ENCODE measurements at places on chromosomes 3 and 15. TPM values are rescaled to one million over a fixed set of nuclear protein-coding genes. Genes with fewer than 3 reads are reported as not detected.
A peak's percentile ranks its signal among the peaks of the same experiment; 100 is the strongest.

The HDC gene
- 3.3 TPM for total RNA-seq

DNA sequence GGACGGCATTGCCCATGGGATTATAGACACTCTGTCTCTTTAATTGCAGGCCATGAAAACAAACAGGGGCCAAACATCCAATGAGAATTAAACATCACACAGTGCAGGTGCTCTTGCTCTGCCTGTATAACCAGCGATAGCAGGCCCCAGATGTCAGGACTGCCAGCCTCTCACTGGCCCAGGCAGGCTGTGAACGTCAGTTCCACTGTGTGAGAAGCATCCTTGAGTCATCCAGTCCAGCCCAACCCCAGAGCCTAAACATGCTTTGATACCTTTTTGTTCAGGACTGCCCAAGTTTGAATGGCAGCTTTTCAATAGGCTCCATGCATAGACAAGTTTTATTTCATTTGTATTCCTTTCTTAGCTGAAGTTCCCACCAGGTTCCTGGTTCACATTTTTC is 189.8 kb downstream of the SLCO3A1 start:
- H3K27ac ChIP-seq = no peak overlapping the region
- H3K4me1 ChIP-seq = peaks cover 12% of the 10 kb centered on the region
- DNase-seq = no peak
- H3K36me3 ChIP-seq = no peaks in the 10 kb centered on the region
- no peak overlapping the region for H3K4me3 ChIP-seq
- H3K27me3 ChIP-seq = no peaks in the 10 kb centered on the region

GRCh38 chr15:80679804-80680175 is 15.3 kb upstream of the ABHD17C start:
- no peaks in the 10 kb centered on the region for H3K36me3 ChIP-seq
- no peak overlapping the region for H3K27ac ChIP-seq
- no peak for DNase-seq
- peaks cover 6% of the 10 kb centered on the region for H3K4me1 ChIP-seq
- H3K27me3 ChIP-seq = no peaks in the 10 kb centered on the region

The RCCD1 gene
- 9.7 TPM for total RNA-seq

The SLC7A14 gene
- 1.3 TPM for total RNA-seq

- H3K27me3 ChIP-seq = no peaks in the 10 kb centered on the region
- H3K27ac ChIP-seq = no peak overlapping the region
- H3K4me3 ChIP-seq = no peak overlapping the region
- H3K4me1 ChIP-seq = no peaks in the 10 kb centered on the region
Observed at GRCh38 chr3:38554127-38554827, 58.1 kb downstream of the EXOG start.

- no peak for DNase-seq
- no peaks in the 10 kb centered on the region for H3K27me3 ChIP-seq
- H3K36me3 ChIP-seq = no peaks in the 10 kb centered on the region
- no peak overlapping the region for H3K4me3 ChIP-seq
- H3K4me1 ChIP-seq = peaks cover 69% of the 10 kb centered on the region
- no peak overlapping the region for H3K27ac ChIP-seq
Observed at GRCh38 chr15:101185770-101186169, 66.1 kb downstream of the CHSY1 start.

The SLC24A5 gene
- not detected for total RNA-seq

GRCh38 chr3:197828-198491 is 1.4 kb downstream of the CHL1 start:
- peak overlapping the region; percentile 62 for H3K27ac ChIP-seq
- peak overlapping the region; percentile 60 for H3K4me3 ChIP-seq
- no peaks in the 10 kb centered on the region for H3K36me3 ChIP-seq
- peaks cover 21% of the 10 kb centered on the region for H3K4me1 ChIP-seq
- peaks cover 57% of the 10 kb centered on the region for H3K27me3 ChIP-seq

DNA sequence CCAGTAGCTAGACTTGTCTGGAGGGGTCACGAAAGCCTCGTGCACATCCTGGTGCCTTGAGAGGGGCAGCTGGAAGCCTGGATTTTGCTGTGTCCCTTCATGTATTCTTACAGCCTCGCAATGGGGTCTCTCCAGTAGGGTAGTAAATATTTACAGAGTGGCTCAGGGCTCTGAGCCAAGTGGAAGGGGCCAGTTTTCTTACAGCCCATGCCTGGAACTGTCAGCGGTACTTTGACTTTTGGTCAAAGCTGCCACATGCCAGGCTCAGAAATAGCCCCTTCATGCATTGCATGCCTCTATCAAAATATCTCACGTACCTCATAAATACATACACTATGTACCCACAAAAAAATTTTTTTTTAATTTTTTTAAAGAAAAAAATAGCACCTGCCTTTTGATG is 119.2 kb downstream of the OSBPL10 start:
- H3K27ac ChIP-seq = no peak overlapping the region
- no peaks in the 10 kb centered on the region for H3K27me3 ChIP-seq
- no peaks in the 10 kb centered on the region for H3K4me1 ChIP-seq
- H3K4me3 ChIP-seq = no peak overlapping the region

DNA sequence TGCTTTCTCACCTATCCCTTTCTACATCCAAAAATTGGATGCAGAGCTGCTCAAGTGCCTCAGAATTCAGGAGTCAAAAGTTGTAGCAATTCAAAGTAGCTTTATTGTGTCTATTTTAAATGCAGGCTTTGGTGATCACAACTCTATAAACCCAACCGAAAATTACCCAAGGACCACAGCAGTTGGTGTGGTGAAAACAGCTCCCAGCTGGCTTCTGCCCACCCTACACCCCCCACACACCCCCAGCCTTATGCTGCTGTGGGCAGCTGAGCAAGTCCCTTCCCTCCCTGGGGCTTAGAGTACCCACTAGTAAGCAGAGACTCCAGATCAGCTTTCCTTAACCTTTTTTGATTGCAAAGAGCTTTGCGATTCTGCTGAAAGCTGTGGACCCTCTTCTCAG is 5.8 kb upstream of the HES1 start:
- no peak for DNase-seq
- no peaks in the 10 kb centered on the region for H3K36me3 ChIP-seq
- no peaks in the 10 kb centered on the region for H3K27me3 ChIP-seq
- peaks cover 40% of the 10 kb centered on the region for H3K4me1 ChIP-seq
- H3K4me3 ChIP-seq = no peak overlapping the region

GRCh38 chr3:51539291-51539941 is 897 bp downstream of the RAD54L2 start:
- peaks cover 41% of the 10 kb centered on the region for H3K4me1 ChIP-seq
- peak overlapping the region; percentile 99 for H3K4me3 ChIP-seq
- peaks cover 23% of the 10 kb centered on the region for H3K36me3 ChIP-seq
- DNase-seq = no peak
- H3K27ac ChIP-seq = peak overlapping the region; percentile 89
- H3K27me3 ChIP-seq = no peaks in the 10 kb centered on the region

The ZWILCH gene
- total RNA-seq = 2.3 TPM

DNA sequence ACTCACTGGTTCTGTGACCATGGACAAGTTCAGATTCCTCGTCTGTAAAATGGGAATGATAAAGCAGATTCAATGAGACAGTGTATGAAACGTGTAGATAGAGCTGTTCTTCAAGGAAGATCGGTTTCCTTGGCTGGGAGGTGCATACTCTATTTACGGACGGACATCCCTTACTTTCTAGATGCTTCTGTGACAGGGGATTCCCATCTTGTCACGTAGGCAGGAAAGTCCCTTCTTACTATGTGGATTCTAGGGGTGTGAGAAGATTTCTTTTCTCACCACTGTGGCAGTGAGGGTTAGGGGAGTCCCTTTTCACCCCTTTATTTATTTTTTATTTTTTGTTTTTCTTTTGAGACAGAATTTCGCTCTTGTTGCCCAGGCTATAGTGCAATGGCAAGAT is 180.9 kb upstream of the TBL1XR1 start:
- H3K4me3 ChIP-seq = no peak overlapping the region
- no peak overlapping the region for H3K27ac ChIP-seq
- H3K4me1 ChIP-seq = peaks cover 12% of the 10 kb centered on the region
- no peak for DNase-seq
- no peaks in the 10 kb centered on the region for H3K36me3 ChIP-seq
- H3K27me3 ChIP-seq = no peaks in the 10 kb centered on the region

GRCh38 chr3:125386811-125387210 is 11.7 kb upstream of the ZNF148 start:
- DNase-seq = no peak
- no peaks in the 10 kb centered on the region for H3K36me3 ChIP-seq
- H3K27ac ChIP-seq = no peak overlapping the region
- H3K4me1 ChIP-seq = no peaks in the 10 kb centered on the region
- no peaks in the 10 kb centered on the region for H3K27me3 ChIP-seq
- no peak overlapping the region for H3K4me3 ChIP-seq

The GABRG3 gene
- not detected for total RNA-seq

- no peak for DNase-seq
- H3K4me1 ChIP-seq = no peaks in the 10 kb centered on the region
- H3K4me3 ChIP-seq = no peak overlapping the region
- H3K36me3 ChIP-seq = no peaks in the 10 kb centered on the region
- no peak overlapping the region for H3K27ac ChIP-seq
Observed at GRCh38 chr3:98984024-98984423, 82.5 kb upstream of the DCBLD2 start.

- H3K36me3 ChIP-seq = no peaks in the 10 kb centered on the region
- DNase-seq = no peak
- no peak overlapping the region for H3K27ac ChIP-seq
- H3K4me3 ChIP-seq = no peak overlapping the region
Observed at GRCh38 chr3:140559546-140559945, 118.3 kb upstream of the TRIM42 start.

GRCh38 chr3:190620886-190621608 is 107.2 kb downstream of the IL1RAP start:
- H3K27ac ChIP-seq = no peak overlapping the region
- peaks cover 11% of the 10 kb centered on the region for H3K36me3 ChIP-seq
- no peak for DNase-seq
- H3K4me1 ChIP-seq = no peaks in the 10 kb centered on the region
- H3K27me3 ChIP-seq = no peaks in the 10 kb centered on the region
- no peak overlapping the region for H3K4me3 ChIP-seq

GRCh38 chr3:104347291-104347690 is 1019.4 kb upstream of the ALCAM start:
- no peaks in the 10 kb centered on the region for H3K36me3 ChIP-seq
- no peaks in the 10 kb centered on the region for H3K4me1 ChIP-seq
- no peak overlapping the region for H3K27ac ChIP-seq
- no peak overlapping the region for H3K4me3 ChIP-seq
- no peaks in the 10 kb centered on the region for H3K27me3 ChIP-seq

DNA sequence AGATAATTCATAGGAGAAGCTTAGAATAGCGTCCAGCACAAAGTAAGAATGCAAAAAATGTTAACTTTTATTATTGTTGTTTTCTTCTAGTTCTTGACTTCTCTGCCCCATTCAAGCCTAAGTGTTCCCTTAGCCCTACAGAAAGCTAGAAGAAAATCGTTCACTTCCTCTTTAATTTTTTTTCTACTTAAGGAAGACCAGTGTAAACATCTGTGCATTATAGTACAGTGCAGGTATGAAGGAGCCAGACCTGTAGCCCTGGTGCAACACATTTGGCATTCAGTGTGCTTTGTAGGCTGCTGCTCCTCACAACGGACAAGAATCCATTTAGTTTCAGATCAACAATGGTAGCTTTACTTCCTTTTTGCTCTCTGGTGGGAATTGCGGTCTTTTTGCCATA is 127.8 kb upstream of the SLC7A14 start:
- H3K4me3 ChIP-seq = no peak overlapping the region
- H3K36me3 ChIP-seq = no peaks in the 10 kb centered on the region
- no peak overlapping the region for H3K27ac ChIP-seq
- no peaks in the 10 kb centered on the region for H3K4me1 ChIP-seq
- H3K27me3 ChIP-seq = no peaks in the 10 kb centered on the region
- DNase-seq = no peak

GRCh38 chr3:197471221-197472010 is 84.4 kb downstream of the BDH1 start:
- no peaks in the 10 kb centered on the region for H3K27me3 ChIP-seq
- peaks cover 12% of the 10 kb centered on the region for H3K4me1 ChIP-seq
- no peak for DNase-seq

- no peak for DNase-seq
- no peaks in the 10 kb centered on the region for H3K4me1 ChIP-seq
- no peak overlapping the region for H3K4me3 ChIP-seq
Observed at GRCh38 chr3:190150681-190151080, 30.0 kb upstream of the P3H2 start.

DNA sequence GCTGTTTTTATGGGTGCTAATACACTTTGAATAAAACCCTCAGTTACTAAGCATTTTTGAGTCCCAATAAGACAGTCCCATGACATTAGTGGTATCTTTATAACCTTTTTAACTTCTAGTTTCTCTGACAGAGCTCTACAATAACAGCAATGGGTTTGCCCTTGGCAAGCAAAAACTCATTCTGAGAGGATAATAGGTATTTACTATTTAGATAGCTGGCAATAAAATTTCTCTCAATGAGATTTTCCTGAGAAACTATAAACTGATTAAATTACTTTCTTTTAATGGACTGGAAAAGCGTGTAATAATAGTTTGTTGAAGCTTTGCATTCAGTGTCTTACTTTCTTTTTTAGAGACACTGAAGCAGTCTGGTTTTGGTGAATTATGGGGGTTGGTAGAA is 168.0 kb upstream of the MLF1 start:
- no peak overlapping the region for H3K27ac ChIP-seq
- no peak overlapping the region for H3K4me3 ChIP-seq
- no peaks in the 10 kb centered on the region for H3K4me1 ChIP-seq

The TICRR gene
- total RNA-seq = 0.29 TPM

DNA sequence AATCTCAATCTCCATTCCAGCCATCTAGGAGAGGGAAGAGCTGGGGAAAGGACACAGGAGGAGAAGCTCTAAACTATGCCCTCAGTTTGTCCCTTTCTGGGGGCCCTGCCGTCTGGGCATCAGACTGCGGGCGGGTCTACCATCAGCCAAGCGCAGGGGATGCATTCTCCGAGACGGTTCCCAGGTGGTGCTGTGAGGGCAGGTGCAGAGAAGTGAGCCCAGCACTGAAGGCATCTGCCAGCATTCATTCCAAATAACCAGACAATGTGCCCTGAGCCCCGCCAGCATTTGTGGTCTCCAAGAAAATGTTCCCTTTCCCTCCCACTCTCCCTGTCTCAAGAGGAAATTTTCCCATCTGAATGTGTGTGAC is 265.7 kb downstream of the XXYLT1 start:
- no peak overlapping the region for H3K4me3 ChIP-seq
- no peak for DNase-seq
- no peaks in the 10 kb centered on the region for H3K36me3 ChIP-seq

The FOXB1 gene
- not detected for total RNA-seq

The FOXL2NB gene
- total RNA-seq = not detected

The NUDT16 gene
- total RNA-seq = 34.0 TPM

DNA sequence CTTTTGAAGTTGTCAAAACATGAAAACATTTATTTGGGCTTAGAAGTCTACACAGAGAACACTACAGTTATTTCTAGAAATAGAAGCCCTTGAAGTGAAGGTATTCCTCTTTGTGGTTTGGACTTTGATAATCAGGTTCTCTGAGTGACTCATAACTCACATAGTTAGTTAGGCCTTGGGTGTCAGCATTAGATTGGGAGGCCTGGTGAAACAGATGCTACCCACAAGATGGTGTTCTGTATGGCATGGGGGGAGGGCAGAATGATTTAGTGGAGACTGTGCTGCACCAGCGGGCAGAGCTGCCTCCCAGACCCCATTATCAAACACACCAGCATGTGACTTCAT is 108.9 kb upstream of the ETV5 start:
- no peak overlapping the region for H3K4me3 ChIP-seq
- DNase-seq = no peak
- peaks cover 11% of the 10 kb centered on the region for H3K4me1 ChIP-seq
- H3K27ac ChIP-seq = no peak overlapping the region

GRCh38 chr3:16516695-16517481 is 3.4 kb upstream of the RFTN1 start:
- no peaks in the 10 kb centered on the region for H3K36me3 ChIP-seq
- H3K27ac ChIP-seq = peak overlapping the region; percentile 54
- no peak for DNase-seq
- H3K4me3 ChIP-seq = no peak overlapping the region

GRCh38 chr3:129347458-129347845 is 68.8 kb downstream of the HMCES start:
- H3K4me3 ChIP-seq = no peak overlapping the region
- peaks cover 27% of the 10 kb centered on the region for H3K27me3 ChIP-seq
- H3K27ac ChIP-seq = no peak overlapping the region
- H3K36me3 ChIP-seq = no peaks in the 10 kb centered on the region
- no peak for DNase-seq

The CNTN3 gene
- 1.2 TPM for total RNA-seq

Data from esophagus muscularis mucosa (tissue), 4 donors.